NCI-H446 (cell line): ENCODE measurements at places on chromosomes 16 and 17.
A peak's percentile ranks its signal among the peaks of the same experiment; 100 is the strongest.

DNA sequence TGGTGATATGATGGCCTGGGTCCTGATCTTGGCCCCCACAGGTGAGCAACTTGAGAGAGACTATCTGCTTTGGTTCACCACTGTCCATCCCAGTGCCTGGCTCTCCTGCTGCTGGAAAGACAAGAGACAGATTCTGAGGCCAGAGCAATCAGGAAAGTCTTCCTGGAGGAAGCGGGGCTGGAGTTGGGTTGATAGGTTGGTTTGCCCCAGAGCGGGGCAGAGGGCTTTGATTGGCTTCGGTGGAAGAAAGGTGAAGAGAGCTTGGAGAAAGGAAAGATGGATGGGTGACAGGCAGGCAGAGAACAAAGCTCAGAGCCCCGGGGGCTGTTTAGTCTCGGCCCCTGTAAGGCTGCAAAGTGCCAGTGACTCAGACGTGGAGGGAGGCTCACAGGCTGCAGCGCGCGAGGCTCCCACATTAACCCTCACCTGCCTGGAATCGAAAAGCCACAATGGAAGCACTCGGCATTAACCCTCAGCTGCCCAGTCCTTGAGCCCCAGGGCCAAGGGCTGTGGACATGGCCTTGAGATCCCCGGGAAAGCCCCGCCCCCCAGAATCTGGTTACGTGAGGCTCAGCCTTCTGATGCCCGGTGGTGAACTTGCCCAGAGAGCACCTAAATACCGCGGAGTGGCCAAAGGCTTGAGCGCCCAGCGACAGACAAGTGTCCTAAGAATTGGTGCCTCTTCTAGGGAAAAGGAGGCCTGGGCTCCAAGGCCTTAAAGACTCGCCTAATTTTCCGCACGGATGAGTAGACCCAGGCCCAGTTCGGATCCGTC is 996 bp upstream of the CPNE2 start:
- DNase-seq: no peak

DNA sequence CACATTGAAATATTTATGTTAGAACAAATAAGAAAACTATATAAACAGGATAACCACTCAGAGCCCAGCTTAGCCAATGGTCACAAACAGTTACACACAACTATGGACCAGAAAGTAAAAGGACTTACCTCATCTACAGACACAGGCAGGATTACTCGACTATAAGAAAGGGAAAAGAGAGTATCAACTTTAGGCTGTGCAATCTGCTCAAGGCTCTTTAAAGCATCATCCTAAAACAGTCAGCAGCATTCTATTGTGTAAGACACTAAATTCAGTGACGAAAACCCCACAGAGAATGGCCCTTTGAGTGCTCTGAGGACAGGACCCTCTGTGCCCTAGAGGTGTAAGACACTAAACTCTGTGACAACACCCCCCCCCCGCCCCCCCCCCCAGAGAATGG is 4.2 kb downstream of the PITPNA start:
- no peak for DNase-seq

GRCh38 chr17:59510611-59511010 is 54.8 kb upstream of the DHX40 start:
- no peak for DNase-seq

DNA sequence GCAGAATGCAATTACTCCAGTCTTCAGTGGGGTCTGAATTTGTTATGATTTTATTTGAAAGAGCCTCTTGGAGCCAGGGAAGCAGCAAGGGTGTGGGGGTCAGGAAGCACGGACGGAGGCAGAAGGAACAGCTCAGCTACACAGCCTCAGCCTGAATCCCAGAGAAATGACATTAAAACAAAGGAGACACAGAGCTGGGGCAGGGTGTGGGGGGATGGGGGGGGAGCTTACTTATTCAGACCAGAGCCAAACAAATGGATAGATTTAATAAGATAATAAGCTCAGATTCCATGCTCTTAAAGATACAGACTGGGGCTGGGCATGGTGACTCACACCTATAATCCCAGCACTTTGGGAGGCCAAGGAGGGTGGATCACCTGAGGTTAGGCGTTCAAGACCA is 195.3 kb downstream of the ZNF423 start:
- no peak for DNase-seq

DNA sequence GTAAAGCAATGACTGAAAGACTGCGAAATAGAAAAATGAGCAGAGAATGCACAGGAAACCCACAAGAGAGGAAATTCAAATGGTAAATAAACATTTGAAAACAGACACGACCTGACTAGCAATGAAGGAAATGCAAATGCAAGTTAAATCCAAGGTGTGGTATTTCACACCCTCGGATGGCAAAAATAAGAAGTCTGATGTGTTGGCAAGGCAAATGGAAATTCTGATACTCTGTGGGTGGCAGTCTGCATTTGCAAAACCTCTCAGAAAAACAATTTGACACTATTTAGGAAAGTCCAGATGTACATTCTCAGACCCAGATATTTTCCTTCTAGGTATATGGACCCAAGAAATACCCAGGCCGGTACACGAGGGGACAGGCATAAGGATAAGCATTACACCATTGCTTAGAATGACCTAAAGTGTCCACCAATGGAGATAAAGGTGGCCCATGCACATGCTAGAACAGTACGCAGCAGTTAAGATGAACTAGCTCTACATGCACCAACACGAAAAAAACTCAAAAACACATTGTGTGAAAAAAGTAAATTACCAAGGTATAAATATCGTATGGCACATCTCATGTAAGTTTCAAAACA is 116.7 kb downstream of the GAS7 start:
- no peak for DNase-seq

DNA sequence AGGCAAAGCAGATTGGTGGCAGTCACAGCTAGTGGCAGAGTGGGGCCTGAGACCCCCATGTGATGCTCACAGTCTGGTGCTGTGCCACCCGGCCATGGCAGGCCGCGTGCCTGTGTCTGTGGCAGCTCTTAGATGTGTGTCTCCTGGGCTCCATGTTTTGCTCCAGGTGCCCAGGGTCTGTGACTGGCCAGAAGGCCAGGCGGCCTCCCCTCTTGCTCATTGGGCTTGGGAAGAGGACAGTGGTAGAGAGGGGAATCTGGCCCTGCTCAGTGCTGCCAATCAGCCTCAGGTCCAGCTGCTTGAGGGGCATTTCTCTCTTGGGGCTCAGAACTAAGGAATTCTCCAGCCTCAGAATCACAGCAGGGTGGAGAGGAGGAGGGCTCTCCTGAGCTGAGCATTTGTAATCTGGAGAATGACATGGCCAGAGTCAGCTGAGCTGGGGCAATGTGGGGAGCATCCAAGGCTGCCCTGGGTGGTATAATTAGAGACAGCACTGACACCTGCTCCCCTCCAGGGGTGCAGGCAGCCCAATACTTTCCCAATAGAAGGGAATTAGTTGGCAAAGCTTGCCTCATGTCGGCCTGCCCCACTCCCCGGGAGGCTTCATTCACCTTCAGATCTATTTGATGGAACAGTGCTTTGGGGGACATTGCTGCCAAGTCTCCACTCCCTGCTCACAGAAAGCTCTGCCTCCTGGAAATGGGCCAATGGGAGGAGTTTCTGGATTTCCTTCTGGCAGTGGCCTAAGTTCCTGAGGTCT is 2.7 kb upstream of the LASP1NB start:
- peak; percentile 87 for DNase-seq

DNA sequence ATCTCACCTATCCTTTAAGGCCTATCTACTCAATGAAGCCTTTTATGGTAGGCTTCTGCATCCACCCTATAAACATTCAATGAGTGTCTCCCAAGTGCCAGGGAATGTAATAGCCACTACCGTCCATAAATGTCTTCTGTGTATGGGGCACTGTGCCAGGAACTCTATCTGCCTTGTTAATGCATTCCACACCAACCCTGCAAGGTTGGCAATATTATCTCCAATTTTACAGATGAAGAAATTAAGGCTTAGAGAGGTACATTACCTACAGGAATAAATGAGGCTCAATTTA is 20.0 kb downstream of the MAP3K14 start:
- DNase-seq: peak; percentile 7

DNA sequence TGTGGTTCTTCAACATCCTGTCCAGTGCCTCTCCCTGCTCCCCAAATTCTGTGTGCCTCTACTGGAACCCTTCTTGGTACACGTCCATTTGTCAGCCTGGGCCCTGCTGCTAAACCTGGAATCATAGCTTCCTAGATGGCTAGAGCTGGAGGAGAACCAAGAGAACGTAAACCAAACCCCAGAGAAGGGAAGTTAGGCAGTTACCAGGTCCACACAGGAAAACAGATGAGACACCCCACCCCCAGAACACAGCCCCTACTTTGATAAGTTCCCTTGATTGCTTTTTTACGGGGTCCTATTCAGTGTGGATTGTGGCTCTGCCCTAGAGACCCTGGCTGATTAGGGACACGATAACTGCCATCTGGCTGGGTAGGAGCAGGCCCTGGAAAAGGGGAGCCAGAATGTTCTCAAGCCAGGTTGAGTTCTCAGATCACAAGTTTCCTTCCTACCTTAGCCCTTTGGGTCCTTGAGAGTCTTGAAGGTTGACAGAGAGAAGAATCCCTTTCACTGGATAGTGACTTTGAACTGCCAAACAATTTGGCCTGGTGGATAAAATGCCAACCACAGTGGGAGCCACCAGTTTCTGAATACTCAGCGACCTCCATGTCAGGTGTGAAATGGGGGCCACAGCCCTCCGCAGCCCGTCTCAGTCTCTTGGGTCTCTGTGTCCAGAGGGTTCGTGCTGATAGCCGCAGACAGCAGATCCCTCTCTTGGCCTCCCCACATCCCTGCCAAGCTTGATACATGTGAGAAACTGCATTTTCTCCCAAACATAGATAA is 7.9 kb downstream of the TBX4 start:
- DNase-seq: no peak

GRCh38 chr16:9371713-9372448 is 280.4 kb downstream of the HAPSTR1 start:
- DNase-seq: no peak

GRCh38 chr16:15846510-15846909 is 10.3 kb downstream of the MYH11 start:
- no peak for DNase-seq

GRCh38 chr16:51994597-51994996 is 552.3 kb downstream of the TOX3 start:
- peak; percentile 30 for DNase-seq

- peak; percentile 96 for DNase-seq
These were observed 57.5 kb downstream of the MARCHF10 start for GRCh38 chr17:62750631-62751051.

GRCh38 chr17:22512506-22512905 is 820.2 kb downstream of the KCNJ18 start:
- DNase-seq: no peak

- DNase-seq: no peak
These were observed 65.1 kb downstream of the RTN4RL1 start for GRCh38 chr17:1959871-1960544.

DNA sequence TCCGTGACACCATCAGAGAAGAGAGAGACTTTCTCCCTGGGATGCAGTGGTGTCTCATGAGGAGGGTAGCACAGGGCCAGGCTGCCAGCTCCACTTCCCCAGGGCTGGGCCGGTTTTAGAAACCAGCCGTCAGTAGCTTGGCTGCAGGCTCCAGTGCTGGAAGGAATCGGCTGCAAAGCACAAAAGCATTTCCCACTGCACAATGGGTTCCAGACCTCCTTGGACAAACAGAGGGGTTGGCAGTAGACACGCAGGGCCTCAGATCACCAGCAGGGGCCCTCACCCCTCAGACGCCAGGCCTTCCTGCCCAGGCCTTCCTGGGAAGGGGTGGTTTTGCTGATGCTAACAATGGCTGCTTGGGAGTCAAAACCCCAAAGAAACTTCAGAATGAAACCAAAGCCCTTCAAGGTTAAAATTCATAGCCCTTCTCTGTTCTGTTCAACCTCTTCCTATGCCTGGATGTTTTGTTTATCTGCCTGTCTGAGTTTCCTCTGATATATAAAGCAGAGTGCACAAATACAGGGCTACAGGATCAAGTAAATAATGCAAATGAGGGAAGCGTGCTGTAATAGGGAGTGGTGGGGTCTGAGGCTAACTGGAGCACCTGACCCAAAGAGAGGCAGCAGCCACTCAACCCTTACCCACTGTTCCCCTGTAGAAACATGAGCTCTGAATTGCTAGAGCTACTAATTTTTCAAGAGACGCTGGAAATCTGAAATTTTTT is 26.2 kb downstream of the TEKT5 start:
- DNase-seq: no peak

DNA sequence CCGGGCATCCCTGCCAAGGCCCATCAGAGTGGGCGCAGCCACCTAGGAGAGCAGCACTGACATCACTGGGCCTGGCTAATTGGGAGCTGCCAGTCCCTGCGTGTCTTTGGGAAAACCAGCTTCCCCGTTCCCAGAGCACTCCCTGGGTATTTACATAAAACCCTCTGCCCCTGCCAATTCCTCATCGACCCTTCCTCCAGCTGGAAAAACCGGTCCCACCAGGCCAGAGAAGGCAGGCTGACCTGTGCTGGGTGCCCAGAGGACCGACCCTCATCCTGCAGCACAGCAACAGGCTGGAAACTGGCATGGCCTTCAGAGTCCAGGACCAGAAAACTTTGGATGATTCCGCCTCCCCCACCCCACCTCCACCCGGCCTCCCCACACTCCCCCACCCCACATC is 8.2 kb upstream of the FOXN1 start:
- no peak for DNase-seq

DNA sequence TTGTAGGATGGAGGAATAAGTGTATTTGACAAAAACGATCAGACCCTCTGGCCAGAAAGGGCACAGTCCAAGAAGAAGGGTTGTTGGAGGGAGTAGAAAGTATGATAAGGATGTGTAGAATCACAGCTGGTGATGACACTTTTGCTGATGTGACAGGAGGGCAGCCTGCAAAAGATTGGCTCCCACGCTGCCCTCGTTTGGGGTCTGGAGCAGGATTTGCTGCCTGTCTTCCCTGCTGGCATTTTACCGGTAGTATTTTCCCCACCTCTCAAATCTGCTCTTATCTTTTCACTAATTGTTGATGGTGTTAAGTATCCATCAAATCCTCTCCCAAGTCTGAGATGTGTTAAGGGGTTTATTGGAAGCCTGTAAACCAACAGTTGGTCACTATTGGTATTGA is 208.8 kb downstream of the CCDC182 start:
- DNase-seq: no peak

DNA sequence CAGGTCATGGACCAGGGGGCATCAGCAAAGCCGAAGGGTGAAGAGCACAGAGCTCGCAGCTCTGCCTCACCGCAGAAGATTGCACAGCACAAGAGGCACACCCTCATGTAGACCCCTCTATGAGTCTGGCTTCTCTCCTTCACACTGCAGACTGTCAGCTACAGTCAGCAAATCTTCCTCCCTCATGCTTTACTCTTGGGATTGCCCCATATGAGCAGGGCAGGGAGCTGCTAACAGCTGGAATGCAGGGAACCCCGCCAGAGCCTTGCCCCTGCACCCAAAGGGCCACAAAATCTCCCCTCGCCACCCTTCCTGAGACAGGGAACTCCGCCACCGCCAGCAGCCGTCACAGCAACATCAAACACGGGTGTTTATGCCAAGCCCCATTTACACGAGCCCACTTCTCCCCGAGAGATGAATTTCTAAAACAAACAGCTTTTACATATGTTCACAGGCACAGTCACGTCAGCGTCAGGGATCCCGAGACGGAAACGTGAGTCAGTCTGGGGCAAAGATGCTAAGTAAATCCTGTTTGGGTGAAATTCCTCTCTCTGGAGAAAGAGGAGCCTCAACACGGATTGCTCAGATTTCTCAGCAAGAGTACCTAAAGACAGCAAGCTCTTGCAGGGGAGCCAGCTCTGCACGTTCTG is 121.9 kb downstream of the CDYL2 start:
- no peak for DNase-seq

- DNase-seq: peak; percentile 83
These were observed at the start of gene MPG for GRCh38 chr16:77807-78443. Gene MPG, plus strand, starts transcription at chr16:78225. Its CDS starts 85 bp downstream, at chr16:78310.
